Stimulated activated CD8-positive, alpha-beta memory T cell treated with anti-CD3 and anti-CD28 coated beads, Interleukin-4, amount 100 ng/mL, for 1 hour (primary cell): ENCODE measurements at places on chromosomes 16 and 17.

- no peak for DNase-seq
Observed at GRCh38 chr16:83117810-83118209, 491.0 kb downstream of the CDH13 start.

- no peak for DNase-seq
Observed at GRCh38 chr17:29838961-29839360, 91.1 kb downstream of the SSH2 start.

DNA sequence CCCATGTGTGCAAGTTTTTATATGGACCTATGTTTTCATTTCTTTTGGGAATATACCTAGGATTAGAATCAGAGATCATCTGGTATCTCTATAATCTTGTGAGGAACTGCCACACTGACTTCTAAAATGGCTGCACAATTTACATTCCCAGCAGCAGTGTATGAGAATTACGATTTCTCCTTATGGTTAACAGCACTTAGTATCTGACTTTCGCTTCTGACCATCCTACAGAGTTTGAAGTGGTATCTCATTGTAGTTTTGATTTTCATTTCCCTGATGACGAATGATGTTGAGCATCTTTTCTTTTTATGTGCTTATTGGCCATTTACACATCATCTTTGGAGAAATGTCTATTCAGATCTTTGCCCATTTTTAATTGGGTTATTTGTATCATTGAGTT, 10.0 kb downstream of the C16orf96 start:
- DNase-seq: no peak

DNA sequence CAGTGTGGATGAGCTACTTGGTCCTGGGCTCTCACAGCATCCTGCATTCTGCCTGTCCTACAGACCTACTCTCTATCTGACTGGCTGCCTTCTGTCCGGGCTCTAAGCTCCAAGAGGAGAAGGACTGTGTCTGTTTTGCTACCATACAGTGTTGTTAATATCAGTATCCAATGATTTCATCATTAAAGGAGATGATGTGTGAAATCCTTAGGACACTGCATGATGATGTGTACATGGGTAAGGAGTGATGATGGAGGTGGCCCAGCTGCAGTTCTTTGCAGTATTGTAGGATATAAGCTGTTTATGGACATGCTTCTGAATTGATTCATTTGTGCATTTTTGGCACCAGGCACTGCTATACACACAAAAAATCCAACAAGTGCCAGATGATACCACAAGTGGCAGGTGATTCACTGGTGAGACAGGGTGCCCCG, 536.9 kb upstream of the CDH11 start:
- DNase-seq: no peak

DNA sequence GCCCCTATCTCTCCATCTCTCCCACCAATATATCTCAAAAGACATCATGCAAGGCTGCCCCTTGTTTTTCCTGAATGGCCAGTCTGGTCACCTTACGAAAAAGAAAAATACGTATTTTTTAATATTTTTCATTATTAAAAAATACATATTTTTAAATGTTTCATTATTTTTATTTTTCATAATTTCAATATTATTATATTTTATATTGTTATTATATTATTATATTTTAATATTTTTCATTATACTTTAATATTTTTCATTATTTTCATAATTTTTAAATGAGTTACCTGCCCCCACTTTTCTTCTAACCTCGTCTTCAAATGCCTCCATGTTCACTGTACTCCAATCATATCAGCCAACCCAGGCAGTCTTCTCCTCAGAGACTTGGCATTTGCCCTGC, 116.0 kb upstream of the ERCC4 start:
- no peak for DNase-seq

- DNase-seq: no peak
Observed at GRCh38 chr17:82276938-82277337, 3.4 kb upstream of the CSNK1D start.

DNA sequence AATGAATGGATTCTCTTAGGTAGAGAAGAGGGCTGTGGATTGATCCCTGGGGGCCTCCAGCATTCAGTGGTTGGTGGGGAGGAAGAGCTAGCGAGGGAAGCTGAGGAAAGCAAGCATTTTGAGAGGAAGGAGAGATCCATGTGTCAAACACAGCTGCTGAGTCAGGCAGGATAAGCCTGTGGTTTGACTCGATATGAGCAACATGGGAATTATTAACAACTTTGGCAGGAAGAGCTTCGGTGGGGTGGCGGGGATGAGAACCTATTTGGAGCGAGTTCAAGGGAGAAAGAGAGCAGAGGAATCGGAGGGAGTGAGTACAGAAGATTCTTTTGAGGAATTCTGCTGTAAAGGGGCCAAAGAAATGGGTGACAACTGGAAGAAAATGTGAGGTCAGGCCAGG, 59.5 kb upstream of the CDC42EP4 start:
- DNase-seq: no peak

DNA sequence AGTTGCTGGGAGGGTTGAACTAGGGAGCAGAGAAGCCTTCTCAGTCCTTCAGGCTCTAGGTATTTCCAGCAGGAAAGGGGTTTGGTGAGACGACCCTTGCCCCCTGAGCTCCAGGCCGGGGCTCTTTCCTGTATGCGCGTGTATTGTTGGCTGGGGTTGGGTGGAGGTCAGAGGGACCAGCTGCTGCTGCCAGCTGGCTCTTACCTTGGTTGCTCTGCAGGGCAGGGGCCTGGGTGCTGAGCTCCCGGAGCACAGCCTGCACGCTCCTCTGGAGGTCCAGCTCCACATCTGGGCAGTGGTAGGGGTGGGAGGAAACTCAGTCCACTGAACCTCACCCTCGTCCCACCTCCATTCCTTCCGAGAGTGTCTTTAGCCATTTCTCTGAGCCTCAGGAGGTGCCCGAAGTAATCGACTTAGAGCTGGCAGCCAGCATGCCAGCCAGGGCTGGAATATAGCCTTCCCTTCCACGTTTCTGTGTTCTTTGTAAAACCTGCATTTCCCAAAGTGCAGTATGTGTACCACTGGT, 28.0 kb downstream of the PIK3R6 start:
- DNase-seq: no peak

DNA sequence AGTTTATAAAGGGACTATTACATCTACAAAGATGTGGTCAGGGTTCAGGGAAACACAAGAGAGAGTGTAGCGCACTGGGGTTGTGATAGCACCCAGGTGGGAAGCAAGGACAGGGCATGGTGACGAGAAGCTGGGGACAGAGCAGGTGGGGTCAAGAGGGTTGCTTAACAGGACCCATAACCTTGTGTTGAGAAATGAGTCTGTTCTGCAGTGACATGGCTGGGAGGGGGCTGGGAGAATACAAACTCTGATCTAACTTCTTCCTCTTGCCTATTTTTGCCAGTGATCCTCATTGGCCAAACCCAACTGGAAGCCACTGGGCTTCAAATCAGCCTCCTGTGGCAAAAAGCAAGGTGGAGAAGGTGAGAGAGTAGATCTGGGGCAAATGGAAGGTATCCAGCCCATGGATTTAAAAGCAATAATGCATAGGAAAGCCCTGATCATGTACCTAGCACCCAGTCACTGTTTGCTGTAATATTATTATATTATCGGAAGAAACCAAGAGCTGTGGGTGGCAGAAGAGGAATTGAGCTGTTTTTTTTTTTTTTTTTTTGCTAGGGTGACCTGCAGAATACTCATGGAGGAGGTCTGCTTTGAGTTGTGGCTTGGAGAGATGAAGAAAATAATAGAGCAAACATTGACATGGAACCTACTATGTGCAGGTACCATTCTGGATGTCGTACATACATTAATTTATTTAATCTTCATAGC, 76.9 kb upstream of the ZFHX3 start:
- no peak for DNase-seq

GRCh38 chr17:60137731-60138130, 12.0 kb upstream of the CA4 start:
- DNase-seq: no peak

DNA sequence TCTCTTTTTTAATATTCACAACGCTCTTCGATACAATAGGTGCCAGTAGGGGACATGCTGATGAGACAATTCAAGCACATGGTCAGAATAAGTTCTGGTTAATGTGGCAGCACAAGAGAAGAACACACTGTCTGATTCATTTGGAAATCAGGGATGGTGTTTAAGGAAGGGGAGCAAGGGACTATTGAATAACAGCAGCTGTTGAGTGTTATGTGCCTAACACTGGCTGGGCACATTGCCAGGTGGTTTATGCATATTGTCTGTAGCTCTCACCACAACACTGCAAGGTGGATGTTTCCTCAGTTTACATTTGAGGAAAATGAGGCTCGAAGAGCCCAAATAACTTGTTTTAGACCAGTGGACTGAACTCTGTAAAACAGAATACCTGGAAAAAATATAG, 44.2 kb downstream of the LYRM9 start:
- no peak for DNase-seq

- no peak for DNase-seq
Observed at GRCh38 chr16:46884513-46885293, 541 bp downstream of the GPT2 start.

GRCh38 chr16:47916266-47916665, 239.5 kb downstream of the ABCC12 start:
- no peak for DNase-seq

GRCh38 chr17:5200360-5200759, 8.7 kb upstream of the ZNF594 start:
- DNase-seq: no peak

GRCh38 chr17:7988750-7989178, 13.7 kb upstream of the GUCY2D start:
- no peak for DNase-seq

- no peak for DNase-seq
Observed at GRCh38 chr17:61238455-61238933, 161.1 kb upstream of the TBX2 start.

DNA sequence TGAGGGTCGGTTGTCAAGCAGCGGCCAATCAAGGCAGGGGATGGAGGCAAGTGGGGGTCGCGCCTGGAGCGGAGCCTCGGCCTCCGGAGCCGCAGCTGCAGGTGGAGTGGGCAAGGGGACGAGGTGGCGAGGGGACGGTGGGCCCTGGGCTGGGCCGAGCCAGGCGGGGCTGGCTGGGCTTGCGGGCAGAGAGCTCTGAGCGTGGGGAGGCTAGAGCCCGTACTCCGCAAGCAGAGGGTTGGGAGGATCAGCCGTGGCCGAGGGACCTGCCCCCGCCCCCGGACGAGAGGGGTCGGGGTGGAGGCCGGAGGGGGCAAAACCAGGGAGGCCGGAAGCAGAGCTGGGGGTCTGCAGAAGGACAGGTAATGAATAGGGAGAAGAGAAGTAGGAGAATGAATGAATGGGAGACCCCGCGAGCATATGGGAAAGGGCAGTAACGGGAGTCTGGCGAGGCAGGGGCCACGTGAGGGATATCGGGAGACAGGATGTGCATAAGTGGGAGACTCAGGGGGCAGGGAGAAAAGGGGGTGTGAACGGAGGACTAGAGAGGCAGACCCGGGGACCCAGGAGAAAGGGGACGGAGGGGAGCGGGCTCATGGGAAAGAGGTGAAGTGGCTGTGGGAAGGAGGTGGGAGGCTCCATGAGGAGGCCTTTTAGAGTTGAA, at the start of gene KATNB1:
KATNB1 (plus strand) TSS at position 16 of the 664 bp plus-strand sequence. CDS start 1,474 bp downstream, outside the sequence.
- DNase-seq: no peak

DNA sequence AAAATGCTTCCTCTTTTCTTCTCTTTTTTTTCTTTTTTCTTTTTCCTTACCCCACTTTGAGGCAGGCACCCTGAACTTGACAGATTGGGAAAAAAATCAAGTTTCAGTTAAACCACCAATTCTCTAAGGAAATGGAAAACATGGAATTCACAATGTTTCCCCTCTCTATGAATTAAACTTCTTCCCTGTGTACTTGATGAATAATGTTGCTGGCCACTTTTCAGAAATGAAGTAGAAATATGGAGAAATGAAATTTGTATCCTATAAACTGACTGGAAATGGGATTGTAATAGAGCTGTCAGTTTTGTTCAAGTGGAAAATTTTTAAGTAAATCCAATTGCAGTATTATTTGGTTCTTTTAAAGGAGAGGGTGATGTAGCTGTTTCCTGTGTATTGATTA, 129.8 kb downstream of the CLEC16A start:
- no peak for DNase-seq

- DNase-seq: no peak
Observed at GRCh38 chr17:19703828-19704613, 12.4 kb downstream of the SLC47A2 start.

DNA sequence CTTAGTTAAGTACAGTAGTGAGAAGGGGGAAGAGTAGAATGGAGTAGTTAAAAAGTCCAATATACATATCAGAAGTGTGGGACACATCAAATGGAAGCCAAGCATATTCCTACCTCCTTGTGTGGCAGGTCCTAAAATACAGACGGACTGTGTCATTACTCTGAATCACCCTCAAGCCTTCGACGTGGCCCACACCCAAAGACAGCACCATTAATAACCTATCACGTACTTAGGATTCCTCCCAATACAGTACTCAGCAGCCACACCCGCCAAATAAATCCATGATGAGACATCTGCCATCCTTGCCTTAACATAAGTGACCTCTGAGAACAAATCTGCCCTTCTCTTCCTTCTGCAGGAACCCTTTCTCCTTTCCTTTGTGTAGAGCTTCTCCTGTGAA, 38.9 kb downstream of the UBE2G1 start:
- DNase-seq: no peak

DNA sequence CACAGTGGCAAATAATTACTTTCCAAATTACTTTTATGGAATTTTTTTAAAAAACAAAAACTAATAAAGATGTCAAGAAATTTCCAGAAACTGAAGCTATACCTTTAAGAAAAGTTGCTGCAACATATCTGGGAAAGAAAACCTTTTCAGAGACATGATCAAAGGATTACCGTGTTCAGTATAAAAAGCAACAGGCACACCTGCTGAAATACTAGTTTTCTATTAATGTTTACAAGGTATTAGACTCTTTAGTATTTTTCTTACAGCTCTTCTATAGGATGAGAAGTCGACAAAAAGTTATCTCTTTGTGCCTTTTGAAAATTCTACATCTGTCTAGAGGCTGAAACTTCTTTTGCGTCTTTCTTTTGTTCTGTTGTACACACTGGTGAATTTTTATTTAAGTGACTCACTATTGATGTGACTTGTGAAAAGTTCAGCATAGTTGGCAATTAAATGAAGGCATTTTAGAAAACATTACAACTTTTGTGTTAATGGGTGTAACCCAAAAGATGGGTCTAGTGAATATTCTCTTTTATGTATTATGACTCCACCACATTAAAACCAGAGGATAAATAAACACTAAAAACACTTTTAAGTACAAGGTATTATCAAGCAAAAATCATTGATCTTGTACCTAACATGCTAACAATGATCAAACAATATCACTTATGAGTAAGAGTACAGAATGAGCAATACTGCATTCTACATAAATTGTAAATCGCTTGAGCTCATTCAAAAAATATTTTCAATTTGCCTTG, 23.8 kb downstream of the NACA2 start:
- DNase-seq: no peak

GRCh38 chr16:17149904-17150483, 320.8 kb downstream of the XYLT1 start:
- DNase-seq: no peak

DNA sequence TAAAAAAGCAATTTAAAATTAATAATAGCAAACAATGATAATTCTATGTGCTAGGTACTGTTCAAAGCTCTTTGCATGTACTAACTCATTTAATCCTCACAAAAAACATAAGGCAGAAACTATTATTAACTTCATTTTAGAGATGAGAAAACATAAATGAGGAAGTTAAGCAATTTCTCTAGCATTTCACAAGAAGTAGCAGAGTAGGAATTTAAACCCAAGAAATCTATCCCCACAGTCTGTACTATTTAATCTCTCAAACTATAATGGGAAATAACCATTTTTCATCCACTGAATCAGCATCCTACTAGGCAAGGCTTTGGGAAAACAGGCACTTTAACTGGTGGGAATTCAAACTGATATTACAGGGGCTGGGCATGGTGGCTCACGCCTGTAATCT, 42.2 kb upstream of the INTS2 start:
- DNase-seq: no peak
